Esophagus squamous epithelium (tissue), 5 donors: ENCODE measurements at places on chromosomes 6 and 20.

GRCh38 chr6:34990971-34991560 is 102.0 kb downstream of the ANKS1A start:
- no peak for DNase-seq

GRCh38 chr20:25464501-25465242 is 57.2 kb downstream of the GINS1 start:
- DNase-seq: no peak

DNA sequence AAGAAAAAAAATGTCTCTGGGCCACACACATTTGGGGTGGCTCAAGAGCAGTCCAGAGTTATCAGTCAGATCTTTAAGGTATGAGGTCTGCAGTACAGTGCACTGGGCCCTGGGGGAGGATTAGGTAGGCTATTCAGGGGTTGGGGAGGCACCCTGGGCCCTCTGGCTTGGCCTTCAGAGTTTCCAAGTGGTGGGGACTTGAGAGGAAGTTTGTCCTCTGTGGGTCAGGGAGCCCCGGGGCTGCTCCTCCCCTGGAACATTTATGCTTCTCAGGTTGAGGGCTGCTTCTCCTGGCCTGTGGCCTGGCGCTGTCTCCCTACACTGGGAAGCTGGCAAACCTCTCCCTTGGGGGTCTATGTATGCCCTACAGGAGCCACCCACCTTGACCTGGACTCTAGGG is 46.0 kb downstream of the PTK7 start:
- DNase-seq: no peak

DNA sequence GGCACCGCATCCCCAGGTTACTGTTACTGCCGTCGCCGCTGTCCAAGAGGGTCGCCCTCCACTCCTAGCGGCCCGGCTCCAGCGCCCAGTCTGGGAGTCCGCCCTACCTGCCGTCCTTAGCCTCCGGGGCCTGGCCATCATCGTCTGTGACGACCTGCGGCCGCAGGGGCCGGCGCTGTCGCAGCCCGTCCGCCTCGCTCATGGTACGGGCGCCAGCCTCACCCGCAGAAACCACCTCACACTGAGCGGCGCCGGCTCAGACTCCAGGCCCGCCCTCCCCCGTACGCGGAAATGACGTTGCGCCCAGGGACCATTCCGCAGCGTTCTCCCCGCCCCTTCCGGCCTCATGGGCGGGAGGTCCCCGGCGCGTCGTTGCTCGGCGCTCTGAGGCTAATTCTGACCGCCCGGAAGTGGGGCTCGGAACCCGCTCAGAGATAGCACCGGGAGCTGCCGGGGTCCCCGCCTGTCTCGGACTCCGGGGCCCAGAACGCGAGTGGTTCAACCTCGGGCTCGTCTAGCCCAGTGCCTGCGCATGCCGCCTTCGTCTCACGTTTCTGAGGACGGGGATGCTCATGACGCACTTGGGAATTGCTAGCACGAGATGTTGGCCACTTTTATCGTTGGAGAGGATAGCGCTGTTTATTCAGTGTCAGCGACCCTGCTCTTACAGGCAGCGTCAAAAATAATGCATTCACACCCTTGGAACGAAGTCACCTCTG is at the start of gene APMAP:
APMAP (minus strand) TSS at position 265 of the 719 bp plus-strand sequence; CDS start at position 202, 63 bp downstream.
- peak; percentile 77 for DNase-seq

GRCh38 chr6:26043384-26044139 is 43.7 kb upstream of the HFE start:
- DNase-seq: no peak

DNA sequence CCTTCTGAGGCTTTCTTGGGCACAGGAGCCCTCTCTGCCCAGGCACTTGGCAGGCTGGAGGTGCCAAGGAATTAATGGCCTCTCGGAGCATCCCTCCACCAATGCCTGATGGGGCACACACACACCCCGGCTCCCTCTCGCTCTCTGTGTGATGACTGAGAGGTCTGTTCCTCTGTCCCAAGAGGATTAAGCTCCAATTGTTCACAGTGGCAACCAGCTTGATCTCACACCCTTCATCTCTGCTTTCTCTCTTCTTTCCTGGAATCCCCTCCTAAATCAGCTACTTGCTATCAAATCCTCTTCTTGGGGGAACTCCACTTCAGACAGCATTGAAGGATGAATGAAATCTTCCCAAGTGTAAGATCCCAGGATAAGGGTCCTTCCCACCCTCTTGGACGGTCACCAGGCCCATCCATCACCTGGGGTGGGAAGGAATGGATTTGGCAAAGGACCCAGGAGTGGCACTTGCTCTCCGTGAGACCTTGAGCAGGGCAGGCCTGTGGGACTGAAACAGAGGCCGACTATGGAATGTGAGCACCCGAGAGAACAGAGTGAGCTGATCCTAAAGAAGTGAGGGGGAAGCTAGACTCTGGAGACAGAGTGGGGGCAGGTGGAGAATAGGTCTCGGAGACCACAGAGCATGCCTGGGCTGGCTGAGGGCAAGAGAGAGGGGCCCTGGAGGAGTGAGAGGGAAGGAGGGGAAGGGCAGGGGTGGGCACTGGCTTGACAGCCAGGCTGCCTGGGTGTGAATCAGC is 93.6 kb downstream of the GRM4 start:
- no peak for DNase-seq

DNA sequence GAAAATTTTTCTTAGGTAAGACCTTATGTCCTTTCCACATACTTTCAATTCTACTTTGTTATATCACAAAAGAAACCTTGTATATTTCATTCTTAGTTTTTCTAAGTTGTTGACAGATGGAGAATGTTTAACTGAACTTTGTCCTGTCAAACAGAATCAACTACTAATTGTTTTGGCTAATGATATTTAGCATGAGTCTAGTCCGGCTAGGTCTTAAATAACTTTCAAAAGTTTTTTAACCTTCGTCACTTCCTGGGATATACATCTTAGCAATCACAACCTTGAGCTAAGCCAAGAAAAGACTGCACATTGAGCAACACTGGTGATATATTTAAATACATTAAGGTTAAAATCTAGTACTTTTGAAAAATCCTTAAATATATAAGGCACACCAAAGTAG is 62.9 kb upstream of the RUNX2 start:
- no peak for DNase-seq

DNA sequence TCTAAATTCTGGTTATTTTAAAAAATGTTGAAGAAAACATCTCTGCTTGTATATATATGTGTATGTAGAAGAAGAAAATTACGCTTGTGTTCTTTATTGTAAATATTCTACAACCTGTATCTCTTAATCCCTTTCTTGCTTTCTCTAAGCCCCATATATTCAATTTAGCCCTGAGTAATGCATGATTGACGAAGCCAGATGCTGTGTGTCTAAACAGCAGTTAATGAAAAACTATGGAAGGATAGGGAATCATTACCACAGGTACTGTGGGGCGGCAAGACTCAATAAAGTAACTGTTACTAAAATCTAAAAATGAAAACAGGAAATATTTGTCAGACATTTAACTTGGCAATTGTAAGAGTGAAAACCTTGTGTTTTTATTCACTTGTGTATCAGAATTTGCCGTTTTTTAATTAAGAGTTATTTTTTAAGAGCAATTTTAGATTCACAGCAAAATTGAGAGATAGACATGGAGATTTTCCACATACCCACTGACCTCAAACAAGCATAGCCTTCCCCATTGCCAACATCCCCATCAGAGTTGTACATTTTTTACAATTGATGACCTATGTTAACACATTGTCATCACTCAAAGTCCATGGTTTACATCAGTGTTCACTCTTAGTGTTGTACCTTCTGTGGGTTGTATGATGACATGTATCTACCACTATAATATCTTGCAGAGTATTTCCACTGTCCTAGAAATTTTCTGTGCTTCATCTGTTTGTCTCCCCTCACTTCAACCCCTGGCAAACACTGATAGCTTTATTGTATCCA is 76.7 kb downstream of the BCKDHB start:
- DNase-seq: no peak
